GM18507 (cell line): ENCODE measurements at places on chromosomes 1 and 21.

GRCh38 chr1:231508497-231508896 is 20.0 kb upstream of the TSNAX start:
- no peak for DNase-seq

- no peak for DNase-seq
These were observed 100.0 kb upstream of the ADAR start for GRCh38 chr1:154707901-154708463.

- no peak for DNase-seq
These were observed 139.4 kb downstream of the DHRS3 start for GRCh38 chr1:12478612-12478985.

GRCh38 chr1:162139211-162139610 is 69.7 kb downstream of the NOS1AP start:
- no peak for DNase-seq

DNA sequence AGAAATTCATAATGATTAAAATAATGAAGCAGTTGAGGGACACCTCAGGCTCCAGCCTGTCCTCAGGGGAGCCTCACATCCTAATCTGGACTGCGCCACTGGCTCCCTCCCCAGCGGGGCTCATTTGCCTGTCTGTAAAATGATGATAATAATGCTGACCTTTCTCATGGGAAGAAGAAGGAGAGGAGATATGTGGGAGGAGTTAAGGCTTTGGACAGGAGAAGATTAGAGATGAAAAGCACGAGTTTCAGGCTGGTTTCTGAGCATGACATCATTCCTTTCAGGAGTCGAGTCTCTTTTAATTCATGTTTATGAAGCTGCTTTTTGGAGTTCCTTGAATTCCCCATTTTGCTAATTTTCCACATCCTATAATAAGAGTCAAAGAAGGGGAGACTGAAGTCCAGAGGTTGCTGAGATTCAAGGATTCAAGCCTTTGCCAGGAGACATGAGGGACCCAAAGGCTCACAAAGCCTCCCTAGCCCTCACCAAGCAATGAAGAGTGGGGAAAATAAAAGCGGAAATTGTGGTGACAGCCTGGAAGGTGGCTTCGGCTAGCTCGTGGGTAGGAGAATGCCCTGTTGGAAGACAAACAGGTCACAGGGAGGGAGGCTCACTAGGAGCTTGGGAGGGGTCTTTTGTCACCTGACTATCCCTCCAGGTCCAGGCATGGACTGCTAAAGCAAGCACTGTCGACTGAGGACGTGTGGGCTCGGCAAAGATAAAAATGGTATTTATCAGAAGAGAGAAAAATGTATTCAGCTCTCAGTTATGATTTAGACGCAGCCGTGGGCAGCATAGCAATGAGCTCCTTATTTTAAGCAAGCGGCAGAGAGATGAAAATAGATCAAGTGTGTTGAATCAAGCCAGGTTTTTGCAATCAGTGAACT is 27.5 kb upstream of the STMN1 start:
- DNase-seq = no peak

GRCh38 chr1:6427441-6428390 is 3.1 kb downstream of the ESPN start:
- no peak for DNase-seq

- DNase-seq = no peak
These were observed 52.0 kb upstream of the CAMK1G start for GRCh38 chr1:209531549-209531948.

DNA sequence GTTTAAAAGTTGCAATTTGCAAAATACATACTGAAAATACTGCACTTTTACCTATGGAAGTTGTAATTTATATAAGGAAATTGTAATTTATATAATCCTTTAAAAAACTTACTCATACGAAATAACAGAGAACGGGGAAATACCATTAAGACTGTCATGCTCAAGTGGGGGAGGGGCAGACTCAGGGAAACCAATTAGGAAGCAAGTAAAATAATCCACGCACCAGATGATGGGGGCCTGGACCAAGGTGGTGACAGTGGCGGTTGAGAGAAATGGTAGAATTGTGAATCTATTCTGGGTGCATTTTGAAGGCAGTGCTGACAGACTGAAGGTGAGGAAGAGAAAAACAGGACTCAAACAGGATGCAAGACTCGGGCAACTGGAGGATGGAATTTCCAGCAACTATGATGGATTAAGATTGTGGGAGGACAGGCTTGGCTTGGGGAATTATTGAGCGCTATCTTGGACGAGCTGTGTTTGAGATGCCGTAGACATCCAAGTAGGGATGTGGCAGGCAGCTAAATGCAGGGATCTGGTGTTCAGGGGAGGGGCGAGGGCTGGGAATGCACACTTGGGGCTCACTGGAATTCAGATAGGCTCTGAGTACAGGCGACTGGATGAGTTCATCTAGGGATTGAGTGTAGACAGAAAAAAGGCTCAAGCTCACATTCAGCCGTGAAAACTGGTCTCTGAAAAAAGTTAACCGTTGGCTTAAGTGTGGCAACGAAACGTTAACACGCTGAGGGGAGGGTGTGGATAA is 977 bp downstream of the LCA5L start:
- DNase-seq = no peak

DNA sequence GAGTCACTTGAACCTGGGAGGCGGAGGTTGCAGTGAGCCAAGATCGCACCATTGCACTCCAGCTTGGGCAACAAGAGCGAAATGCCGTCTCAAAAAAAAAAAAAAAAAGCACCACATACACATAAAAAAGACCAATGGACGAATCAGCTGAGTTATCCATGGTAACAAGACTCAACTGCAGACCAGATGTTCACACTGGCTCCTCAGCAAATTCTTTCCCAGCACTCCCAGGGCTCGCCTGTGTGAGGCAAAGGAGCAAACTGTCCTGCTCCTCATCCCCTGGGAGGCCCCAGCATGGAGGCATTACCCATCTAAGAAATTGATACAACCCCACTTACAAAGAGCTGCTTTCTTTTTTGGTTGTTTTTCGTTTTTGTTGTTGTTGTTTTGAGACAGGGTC is 3.1 kb downstream of the TMEM234 start:
- no peak for DNase-seq

GRCh38 chr1:27060891-27061290 is 48.2 kb upstream of the TENT5B start:
- DNase-seq = no peak

GRCh38 chr1:43834280-43835081 is 99.1 kb upstream of the ARTN start:
- DNase-seq = no peak

- no peak for DNase-seq
These were observed 4.9 kb downstream of the LY9 start for GRCh38 chr1:160800645-160801408.

- DNase-seq = no peak
These were observed 24.0 kb downstream of the L1TD1 start for GRCh38 chr1:62218604-62219003.

GRCh38 chr1:18644446-18644845 is 13.8 kb downstream of the PAX7 start:
- DNase-seq = no peak
